ENCODE measurements at places on chromosomes 1 and 21.
A peak's percentile ranks its signal among the peaks of the same experiment; 100 is the strongest.

DNA sequence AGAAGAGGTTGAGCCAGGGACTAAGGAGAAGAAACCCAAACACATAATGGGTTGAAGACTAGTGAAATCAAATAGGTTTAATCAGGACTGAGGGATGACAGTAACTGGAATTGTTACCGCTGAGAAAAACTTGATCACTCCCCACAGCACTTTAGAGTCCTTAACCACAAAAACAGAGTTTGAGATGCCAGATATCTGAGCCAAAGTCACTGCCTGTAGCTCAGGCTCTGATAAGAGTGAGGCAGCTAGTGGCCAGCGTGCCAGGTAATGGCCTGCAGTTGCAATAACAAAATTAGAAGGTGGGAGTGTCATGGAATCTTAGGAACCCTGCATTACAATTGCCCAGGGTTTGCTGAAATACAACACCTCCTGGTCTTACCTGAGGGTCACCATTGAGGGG is 48.0 kb downstream of the PRKAB2 start:
- no peak for DNase-seq

DNA sequence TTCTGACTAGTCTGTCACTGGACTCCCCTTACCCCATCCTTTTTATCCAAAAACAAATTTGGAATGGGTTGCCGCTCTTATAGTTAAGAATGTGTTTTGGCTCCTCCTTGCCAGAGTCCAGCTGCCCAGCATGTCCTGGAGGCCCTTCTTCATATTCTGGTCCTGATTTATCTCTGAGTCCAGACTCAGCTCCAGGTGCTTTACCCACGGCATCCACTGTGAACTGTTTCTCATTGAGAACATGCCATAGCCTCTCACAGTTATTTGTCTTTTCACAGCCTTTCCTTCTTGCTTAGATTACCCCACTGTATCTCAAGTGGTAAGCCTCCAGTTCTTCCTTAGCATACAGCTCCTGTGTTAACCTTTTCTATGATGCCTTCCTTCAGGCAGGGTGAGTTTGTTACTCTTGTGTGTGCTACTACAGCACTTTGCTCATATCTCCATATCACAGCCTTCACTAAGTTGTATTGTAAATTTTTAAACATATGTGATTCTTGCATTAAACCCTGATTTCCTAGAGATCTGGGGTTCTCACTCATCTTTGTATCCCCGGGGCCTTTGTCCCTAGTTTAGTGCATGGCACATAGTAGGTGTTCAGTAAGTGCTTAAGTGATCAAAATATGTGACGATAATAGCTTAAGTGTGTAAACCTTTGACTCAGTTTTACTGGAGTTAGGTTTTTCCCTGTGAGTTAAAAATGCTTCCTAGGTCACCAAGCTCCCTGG is 116.0 kb downstream of the OSBPL9 start:
- DNase-seq, result no peak

- DNase-seq, result no peak
Measured at GRCh38 chr1:155527677-155528076, 34.9 kb downstream of the ASH1L start.

DNA sequence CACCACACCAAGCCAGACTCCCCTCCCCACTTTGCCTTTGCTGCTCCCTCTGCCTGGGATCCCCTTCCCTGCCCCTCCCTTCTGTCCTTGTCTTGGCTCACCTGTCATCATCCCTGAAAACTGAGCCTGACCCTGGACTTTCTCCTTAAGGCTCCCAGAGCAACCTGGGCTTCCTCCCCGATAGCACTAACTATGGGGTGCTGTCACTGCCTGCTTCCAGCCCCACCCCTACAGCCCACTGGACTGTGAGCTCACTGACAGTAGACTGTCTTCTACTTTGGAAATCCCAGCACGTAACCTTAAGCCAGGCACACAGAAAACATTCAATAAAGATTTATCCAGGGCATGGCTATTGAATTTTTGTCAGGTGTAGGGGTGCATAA is 9.5 kb upstream of the CSF1 start:
- DNase-seq, result no peak

- no peak for DNase-seq
Measured at GRCh38 chr1:206463137-206463536, 7.1 kb upstream of the IKBKE start.

DNA sequence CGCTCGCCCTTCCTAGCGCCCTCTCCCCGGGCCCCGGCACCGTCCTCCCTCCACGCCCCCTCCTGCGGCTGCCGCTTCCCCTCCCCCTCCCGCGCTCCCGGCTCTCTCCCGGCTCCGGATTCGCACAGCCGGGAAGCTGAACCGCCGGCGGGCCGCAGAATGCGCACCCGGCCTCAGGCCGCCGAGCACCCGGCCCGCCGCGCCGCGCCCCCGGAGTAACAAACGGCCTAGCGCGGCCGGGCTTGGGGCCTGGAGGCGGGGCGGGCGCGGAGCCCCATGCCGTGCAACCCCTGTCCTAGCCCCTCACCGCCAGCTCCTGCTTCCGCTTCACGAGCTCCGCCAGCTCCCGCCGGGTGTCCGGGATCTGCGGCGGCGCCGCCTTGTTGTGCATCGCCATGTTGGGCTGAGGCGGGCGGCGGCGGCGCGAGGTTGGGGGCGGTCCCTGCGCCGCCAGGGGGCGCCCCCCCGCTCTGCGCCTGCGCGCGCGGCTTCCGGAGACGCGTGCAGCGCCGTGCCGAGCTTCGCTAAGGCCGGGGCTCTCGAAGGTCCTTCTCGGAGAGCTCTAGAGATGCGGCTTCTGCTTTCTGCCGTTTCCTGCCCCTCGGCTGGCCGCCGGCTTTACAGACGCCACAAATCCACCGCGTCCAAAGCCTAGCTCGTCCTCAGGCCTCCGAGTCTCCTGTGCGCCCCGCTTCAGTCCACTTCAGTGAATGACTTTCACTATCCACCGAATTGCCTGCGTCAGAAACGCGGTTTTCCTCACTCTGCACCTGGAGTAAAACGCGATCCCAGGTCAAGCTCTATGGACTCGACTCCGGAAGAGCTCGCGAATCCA is at the start of gene MEAF6:
Gene MEAF6 (minus strand): TSS at position 417 of the 835 bp plus-strand sequence. CDS start 20 bp downstream, at position 397.
- peak; percentile 97 for DNase-seq

GRCh38 chr1:220918285-220918951 is 39.2 kb downstream of the HLX start:
- DNase-seq, result no peak

DNA sequence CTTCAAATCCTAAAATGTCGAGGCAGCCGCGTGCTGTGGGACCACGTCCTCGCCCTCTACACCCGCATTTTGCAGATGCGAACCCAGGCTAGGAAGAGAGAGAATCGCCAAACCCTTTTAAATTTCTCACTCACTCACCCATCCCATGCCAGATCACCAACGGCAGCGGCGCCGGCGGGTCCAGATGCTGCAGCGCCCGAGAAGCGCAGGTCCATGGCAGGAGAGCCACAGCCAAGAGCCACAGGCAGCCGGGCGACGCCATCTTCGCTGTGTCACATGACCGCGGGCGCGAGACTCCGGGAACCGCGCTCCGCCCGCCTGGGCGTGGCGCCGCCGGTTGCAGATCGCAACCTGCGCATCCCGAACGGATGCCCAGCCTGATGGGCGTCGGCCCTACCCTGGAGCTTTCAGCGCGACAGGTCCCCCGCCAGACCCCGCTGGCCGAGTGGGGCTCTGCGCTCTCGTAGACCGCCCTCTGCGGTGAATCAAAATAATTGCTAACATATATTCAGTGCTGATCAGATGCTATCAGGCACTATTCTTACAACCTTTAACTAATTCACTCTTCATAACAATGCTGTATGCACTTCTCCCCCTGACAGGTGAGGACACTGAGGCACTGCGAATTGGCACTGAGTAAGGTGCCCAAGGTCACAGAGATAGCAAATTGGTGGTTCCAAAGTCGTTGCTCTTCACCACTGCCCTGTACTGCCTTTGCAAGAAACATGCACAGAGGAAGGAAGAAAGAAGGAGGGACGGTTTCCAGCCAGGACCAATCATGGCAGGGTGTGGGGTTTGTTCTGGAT is at the start of gene PPT1:
Gene PPT1 (minus strand): TSS at position 276 of the 806 bp plus-strand sequence. CDS start 14 bp downstream, at position 262.
- peak; percentile 89 for DNase-seq

- DNase-seq, result no peak
Measured at GRCh38 chr1:193083365-193084088, 21.7 kb downstream of the GLRX2 start.

DNA sequence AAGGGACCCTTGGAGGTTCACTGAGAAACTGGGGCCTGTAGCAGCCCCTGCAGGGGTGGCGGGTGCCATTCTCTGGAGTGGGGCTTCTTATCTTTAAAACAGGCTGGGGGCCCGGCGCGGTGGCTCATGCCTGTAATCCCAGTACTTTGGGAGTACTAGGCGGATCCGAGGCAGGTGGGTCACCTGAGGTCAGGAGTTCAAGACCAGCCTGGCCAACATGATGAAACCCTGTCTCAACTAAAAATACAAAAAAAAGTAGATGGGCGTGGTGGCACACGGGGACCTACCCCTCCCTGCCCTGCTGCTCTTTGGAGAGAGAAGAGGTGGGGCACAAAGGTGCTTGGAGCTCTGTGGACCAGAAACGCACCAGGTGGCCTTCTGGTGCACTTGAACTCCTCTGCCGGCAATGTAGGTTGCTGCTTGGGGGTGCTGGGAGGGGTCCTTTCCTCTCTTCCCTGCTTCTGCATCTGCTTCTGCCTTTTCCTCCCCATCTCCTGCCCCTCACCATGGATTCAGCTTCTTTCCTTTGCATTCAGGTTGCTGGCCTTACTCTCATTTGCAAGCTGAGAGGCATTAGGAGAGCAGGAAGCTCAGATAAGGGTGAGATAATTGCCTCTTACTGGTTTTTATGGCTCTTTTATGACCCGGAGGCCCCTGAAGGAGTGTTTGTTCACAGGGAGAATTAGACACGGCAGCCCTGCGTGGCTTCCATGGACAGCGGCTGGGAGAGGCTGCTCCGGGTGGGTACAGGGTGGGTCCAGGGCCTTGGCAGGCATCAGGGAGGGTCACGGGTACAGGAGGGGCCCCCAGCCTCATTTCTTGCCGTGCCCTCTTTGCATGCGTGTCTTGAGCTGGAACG is 57.4 kb downstream of the ARHGEF10L start:
- no peak for DNase-seq

DNA sequence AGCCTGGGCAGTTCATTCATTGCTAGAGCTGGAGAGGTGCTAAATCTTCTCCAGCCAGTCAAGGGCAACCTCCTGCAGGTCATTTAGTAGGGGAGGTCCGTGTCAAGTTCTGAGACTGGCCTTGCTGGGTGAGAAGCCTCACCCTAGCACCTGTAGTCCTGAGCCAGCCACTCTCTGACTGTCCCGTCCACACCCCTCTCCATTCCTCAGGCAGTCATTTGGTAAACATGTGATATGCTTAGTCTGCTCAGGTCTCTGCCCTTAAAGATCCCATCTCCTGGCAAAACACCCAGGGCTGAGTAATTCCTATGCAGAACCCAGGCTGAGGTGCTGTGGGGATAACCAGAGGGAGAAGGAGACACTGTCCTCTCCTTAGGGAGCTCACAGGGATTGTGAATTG is 13.7 kb upstream of the IGFN1 start:
- DNase-seq, result no peak

DNA sequence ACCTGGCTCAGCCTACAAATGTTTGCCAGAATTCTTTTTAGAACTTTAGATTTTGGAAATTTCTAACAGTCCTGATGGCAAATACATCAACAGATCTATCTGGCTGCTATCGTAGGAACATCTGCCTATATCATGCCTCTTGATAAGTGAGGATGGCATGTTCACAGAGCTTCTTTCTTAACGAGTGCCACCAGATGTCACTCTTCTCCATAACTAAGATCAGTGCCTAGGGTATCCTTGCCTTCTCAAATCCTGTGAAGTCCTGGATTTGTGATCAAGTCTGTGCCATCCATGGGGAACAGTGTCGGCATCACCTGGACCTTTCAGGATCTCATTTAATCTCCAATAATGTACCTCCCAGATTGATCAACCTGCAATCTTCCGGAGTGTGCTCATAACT is 36.5 kb upstream of the CD5L start:
- peak; percentile 9 for DNase-seq

- no peak for DNase-seq
Measured at GRCh38 chr1:14955976-14956375, 197.6 kb upstream of the TMEM51 start.

DNA sequence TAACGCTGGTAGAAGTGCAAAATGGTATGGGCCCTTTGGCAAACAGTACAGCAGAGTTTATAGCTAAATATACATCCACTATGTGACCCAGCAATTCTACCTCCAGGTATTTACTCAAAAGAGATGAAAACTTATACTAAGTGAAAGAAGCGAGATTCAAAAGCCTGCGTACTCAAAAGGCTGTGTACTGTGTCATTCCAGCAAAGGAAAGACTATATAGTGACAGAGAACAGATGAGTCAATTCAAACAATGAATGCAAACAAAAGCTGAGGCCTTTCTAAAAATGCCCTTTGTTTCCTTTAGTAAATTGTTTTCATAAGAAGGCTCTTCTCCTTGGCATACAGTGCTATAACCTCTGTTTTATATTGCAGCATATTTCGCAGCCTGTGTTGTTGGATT is 268.8 kb upstream of the CSF3R start:
- no peak for DNase-seq

- DNase-seq, result no peak
Measured at GRCh38 chr1:172340520-172340919, 80.0 kb upstream of the C1orf105 start.

GRCh38 chr1:73874806-73875205 is 323.2 kb downstream of the LRRIQ3 start:
- no peak for DNase-seq

- DNase-seq, result peak; percentile 14
Measured at GRCh38 chr1:37255136-37255795, 219.1 kb upstream of the ZC3H12A start.

GRCh38 chr1:91075233-91076135 is 53.6 kb upstream of the ZNF644 start:
- no peak for DNase-seq

DNA sequence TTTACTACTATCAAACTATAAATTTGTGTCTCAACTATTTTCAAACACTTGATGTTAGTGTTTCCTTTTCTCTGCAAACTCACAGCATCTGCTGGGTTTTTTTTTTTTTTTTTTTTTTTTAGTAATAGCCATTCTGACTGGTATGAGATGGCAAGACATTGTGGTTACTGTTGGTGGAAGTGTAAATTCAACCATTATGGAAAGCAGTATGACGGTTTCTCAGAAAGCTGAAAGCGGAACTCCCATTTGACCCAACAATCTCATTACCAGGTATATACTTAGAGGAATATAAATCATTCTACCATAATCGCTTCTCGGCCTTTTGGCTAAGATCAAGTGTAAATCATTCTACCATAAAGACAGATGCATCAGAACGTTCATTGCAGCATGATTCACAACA is 608.3 kb upstream of the ZP4 start:
- DNase-seq, result no peak

DNA sequence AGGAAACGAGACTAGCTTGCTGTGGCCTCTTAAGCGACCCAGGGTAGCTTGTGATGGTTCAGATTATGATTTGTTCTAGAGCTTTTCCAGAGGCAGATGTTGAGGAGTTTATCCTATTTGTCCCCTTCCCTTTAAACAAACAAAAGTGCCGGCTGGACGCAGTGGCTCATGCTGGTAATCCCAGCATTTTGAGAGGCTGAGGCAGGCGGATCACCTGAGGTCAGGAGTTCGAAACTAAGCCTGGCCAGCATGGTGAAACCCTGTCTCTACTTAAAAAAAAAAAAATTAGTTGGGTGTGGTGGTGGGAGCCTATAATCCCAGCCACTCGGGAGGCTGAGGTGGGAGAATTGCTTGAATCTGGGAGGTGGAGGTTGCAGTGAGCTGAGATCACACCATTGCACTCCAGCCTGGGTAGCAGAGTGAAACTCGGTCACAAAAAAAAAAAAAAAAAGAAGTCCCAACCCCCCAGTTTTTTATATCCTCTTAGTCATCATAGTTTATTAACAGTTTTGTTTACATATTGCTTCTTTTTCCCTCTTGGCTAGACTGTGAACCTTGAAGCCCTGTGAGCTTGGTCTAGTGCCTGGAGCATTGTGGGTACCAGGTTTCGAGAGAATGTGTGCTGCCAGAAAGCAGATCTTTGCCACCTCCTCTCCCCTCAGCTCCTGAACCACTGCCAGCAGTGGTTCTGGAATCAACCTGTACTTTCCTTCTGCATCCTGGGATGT is 29.8 kb downstream of the MAPKAPK2 start:
- DNase-seq, result peak; percentile 56
